ENCODE measurements at places on chromosomes 1 and 21.

- no peak for DNase-seq
These were observed 197.4 kb downstream of the HS2ST1 start for GRCh38 chr1:87111659-87112371.

DNA sequence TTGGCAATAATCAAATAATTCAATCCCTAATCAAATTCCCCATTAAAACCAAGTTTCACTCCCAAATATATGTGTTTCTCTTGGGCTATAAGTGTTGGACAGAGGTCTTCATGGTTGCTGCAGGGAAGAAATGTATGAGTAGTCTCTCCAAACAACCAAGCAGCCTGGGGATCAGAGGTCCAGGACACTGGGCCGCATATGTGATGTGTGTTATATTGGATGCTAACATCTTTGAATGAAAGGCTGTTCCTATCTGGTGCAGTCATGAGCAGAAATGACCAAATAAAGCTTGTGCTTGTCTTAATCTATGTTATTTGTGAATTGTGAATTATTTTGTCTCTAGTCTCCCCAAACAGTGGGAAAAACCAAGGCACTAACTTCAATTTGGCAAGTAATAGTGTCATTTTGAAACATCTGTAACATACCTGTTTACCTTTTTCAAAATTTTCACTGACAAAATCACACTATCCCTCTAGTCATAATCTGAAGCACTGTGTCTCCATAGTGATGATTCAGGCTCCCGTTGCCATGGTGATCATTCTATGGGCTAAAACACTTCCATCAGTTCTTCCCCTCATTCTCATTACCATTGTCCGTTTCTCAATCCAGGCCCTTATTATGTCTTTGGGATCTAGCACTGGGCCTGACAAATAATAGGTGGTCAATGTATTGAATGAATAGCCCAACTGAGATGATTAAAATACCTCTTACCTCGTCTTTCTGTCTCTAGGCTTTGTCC, 12.5 kb upstream of the TADA1 start:
- DNase-seq, result no peak

DNA sequence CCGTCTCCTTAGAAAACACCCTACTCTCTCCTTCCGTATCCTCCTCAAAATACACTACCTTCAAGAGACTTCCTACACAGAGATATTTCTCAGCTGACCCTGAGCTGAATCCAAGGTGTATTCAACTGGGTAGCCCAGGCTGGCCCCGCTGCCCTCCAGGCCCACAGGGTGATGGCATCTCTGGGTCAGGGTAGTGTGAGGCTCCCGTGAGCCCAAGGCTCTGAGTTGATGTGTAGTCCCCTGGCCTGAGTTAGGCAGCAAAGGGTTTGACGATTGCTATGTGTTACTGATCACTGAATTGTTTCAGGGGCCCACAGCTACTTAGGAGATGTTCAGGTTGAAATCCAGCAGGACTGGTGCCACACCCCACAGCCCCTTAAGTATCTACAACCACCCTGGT, 6.7 kb downstream of the INAVA start:
- no peak for DNase-seq

DNA sequence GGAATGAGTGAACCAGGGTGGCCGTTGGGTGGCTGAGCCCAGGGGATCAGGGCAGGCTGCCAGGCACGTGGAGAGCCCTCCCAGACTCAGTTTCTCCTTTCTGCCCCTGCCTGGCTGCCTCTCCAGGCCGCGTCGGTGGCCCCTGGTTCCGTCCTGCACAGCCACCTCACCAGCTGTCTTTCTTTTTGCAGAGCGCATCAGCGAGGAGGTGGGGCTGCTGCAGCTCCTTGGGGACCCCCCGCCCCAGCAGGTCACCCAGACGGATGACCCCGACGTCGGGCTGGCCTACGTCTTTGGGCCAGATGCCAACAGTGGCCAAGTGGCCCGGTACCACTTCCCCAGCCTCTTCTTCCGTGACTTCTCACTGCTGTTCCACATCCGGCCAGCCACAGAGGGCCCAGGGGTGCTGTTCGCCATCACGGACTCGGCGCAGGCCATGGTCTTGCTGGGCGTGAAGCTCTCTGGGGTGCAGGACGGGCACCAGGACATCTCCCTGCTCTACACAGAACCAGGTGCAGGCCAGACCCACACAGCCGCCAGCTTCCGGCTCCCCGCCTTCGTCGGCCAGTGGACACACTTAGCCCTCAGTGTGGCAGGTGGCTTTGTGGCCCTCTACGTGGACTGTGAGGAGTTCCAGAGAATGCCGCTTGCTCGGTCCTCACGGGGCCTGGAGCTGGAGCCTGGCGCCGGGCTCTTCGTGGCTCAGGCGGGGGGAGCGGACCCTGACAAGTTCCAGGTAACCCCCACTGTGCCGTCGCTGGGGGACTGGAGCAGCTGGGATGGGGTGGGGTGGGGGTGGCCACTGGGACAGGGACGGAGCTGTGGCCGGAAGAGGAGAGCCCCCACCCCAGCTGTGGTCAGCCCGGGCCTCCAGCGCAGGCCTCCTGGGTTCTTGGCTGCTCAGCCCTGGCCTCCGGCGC, 63.3 kb downstream of the COL18A1 start:
- no peak for DNase-seq

- DNase-seq, result peak; percentile 33
These were observed 1.6 kb downstream of the SOX13 start for GRCh38 chr1:204074274-204075138.

DNA sequence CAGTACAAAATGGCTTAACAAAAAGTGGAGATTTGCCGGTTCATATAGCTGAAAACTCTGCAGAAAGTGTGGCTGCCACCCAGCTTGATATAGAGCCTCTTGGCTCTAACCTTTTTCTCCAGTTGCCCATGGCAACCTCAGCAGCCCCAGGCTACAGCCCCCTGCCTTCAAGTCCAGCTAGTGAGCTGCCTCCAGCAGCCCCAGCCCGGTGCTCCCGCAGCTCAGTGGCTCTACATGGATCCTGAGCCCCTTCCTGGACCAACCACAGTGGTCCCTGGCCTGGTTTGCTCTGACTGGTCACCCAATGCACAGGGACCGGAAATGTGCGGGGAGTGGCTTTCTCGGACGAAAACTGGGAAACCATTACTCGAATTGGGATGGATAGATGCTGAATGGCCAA, 13.3 kb upstream of the ATF3 start:
- DNase-seq, result no peak

DNA sequence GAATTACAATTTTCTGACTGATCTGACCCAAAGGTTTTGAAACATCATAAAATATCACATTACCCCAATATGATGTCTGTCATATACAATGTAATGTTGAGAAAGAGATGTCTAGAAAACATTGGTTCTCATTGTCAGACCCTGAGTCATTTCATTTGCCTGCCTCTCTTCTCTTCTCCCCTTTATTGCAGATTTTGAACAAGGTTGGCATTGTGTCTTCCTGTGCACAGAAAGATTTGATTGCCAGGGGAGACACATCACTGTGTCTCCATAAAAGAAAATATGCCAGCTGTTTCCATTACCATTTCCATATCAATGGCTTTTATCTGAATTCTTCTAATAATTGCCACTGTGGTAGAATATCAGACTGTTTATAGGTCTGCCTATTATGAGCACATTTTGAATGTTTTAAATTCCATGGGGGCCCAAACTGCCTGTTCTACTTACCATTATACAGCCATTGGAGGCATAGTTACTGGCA, 65.6 kb downstream of the IFI44 start:
- DNase-seq, result no peak

DNA sequence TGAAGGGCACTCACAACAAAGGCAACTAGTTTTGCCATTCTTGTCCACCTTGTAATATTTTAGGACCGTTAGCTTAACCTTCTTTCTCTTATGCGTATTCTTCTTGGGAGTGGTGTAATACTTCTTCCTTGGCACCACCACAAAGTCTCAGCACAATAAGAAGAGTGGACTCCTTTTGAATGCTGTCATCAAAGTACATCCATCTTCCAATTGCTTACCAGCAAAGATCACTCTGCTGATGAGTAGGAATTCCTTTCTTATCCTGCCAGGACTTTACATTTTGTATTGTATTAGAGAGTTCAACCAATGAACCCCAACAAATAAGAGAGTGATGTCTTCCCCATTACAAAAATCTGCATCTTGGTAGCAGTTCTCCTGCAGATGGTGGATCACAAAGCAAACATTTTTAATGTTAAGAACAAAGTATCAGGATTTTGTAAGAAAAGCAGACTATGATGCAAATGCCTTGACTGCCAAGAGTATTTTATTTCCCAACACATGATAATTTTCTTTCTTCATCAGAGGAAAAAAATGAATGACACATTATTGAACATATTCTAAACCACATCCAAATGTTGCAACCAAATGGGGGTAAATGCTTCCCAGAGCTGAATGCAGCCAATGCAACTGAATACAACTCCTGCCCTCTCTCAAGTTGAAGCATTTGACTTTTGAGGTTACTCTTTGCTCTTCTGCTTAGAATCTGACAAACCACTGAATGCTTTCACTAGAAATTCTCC, 5.1 kb upstream of the ARNT start:
- no peak for DNase-seq

DNA sequence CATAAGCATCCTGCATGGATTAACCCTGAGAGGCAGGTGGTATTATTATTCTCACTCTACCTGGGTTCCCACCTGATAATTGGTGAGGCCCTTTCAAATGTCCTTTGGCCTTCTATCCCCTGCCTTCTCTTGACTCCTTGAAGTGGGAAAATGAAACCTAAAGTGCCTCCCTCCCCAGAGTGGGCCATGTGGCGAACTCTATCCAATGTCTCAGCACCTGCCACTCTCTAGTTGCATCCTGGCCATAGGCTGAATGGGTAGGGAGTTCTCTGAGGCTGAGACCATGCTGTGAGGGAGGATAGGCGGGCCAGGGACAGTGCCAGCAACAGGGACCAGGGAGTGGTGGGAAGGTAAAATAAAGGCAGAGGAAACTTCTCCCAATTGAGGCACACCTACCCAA, 35.3 kb downstream of the ELF3 start:
- no peak for DNase-seq

GRCh38 chr1:177981200-177981599, 11.3 kb upstream of the SEC16B start:
- no peak for DNase-seq

- no peak for DNase-seq
These were observed 71.8 kb upstream of the LRRC53 start for GRCh38 chr1:74584185-74584584.

GRCh38 chr1:149963358-149963757, 26.7 kb upstream of the MTMR11 start:
- no peak for DNase-seq

DNA sequence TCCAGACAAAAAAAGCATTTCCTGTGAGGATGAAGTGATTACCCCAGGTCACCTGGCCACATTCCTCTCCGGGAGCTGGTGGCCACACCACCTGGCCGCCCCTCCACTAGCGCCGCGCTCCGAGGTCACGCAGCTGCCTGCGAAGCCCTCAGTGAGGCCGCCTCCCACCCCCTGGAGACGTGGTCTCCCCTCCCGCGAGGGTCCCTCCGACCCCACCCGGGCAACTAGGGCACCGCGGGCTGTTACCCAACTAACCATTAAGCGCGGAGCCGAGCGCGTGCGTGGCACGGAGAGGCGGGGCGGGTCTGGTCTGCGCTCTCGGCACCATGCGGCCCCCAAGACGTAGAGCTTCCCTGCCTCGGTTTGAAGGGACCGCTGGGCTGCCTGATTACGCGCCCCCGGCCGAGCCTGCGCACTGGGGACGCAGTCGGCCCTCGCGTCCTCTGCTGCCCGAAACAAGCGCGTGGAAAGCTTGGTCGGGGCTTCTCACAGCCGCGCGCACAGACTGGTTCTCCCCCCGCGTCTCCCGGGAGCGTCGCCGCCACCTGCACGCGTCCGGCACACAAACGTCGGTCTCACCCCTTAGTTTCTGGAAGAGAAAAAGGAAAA, 106.5 kb downstream of the SLC16A1 start:
- DNase-seq, result no peak

- DNase-seq, result no peak
These were observed 25.7 kb downstream of the JMJD4 start for GRCh38 chr1:227709451-227709850.

GRCh38 chr1:202952818-202953217, 5.3 kb downstream of the ADIPOR1 start:
- DNase-seq, result no peak

DNA sequence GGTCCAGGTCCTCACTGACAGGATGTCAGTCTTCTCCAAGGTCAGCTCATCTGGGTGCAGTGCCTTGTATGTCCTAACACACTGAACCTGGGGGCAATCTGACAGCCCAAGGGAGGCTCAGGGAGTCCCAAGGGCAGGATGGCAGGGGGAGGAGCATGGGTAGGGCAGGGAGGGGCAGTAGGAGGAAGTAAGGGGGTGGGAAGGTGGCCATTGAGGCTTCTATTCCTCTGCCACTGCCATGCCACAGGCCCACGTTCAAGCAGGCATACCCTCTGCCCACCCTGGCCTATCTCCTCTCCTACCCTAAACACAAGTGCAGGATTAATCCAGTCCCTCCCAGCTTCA, 13.3 kb downstream of the ARHGEF19 start:
- no peak for DNase-seq

GRCh38 chr1:246012341-246012740, 494.7 kb downstream of the SMYD3 start:
- DNase-seq, result no peak

- DNase-seq, result no peak
These were observed 40.6 kb downstream of the KCNA2 start for GRCh38 chr1:110565565-110565964.

GRCh38 chr1:206769304-206769731, 1.3 kb upstream of the IL19 start:
- peak; percentile 76 for DNase-seq

DNA sequence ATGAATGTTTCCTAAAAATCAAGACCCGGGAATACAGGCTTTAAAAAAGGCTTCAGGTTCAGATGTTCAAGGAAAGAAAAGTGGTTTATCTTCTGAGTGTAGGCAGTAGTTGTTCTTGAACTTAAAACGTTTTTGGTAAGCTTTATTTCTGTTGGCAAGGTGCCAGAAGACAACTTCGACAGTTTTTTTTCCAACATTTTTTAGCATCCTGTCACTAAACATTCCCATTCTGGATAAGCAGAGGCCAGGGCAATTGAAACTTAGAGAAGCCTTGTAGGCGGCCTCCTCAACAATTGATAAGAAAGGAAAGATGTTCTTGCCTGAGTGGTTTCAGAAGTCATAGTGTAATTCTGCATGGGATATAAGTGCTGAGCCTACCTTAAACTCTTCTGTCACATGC, 66.7 kb downstream of the PATJ start:
- DNase-seq, result no peak

GRCh38 chr21:37273911-37274690, 7.0 kb upstream of the VPS26C start:
- DNase-seq, result peak; percentile 23

DNA sequence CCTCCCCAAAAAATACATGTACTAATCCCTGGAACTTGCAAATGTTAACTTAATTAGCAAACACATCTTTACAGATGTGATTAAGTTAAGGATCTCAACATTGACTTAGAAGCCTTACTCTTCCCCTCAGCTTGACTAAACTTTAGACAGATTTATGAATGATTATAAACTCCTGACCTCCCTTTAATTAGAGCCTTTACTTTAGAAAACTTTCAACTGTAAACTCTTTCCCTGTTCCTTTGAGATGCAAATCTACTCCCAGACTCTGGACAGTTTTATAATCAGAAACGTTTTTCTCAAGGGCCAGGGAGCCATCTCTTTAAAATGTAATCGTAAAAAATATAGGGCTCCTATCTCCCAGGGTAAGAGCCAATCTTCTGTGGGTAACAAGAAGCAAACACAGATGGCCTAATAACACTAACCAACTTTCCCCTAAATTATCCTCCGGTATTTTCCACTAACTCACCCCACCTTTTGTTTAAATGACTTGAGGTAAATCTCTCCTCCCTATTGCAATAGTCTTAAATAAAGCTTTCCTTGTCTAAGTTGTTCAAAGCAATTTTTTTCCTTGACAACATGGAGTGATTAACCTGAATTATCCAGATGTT, 284.1 kb downstream of the BRINP3 start:
- DNase-seq, result no peak

Data from activated T-cell treated with anti-CD3 and anti-CD28 coated beads, Interleukin-2, amount 50 U/mL, for 48 hours (primary cell).